ENCODE measurements at places on chromosomes 2 and 18.
A peak's percentile ranks its signal among the peaks of the same experiment; 100 is the strongest.

DNA sequence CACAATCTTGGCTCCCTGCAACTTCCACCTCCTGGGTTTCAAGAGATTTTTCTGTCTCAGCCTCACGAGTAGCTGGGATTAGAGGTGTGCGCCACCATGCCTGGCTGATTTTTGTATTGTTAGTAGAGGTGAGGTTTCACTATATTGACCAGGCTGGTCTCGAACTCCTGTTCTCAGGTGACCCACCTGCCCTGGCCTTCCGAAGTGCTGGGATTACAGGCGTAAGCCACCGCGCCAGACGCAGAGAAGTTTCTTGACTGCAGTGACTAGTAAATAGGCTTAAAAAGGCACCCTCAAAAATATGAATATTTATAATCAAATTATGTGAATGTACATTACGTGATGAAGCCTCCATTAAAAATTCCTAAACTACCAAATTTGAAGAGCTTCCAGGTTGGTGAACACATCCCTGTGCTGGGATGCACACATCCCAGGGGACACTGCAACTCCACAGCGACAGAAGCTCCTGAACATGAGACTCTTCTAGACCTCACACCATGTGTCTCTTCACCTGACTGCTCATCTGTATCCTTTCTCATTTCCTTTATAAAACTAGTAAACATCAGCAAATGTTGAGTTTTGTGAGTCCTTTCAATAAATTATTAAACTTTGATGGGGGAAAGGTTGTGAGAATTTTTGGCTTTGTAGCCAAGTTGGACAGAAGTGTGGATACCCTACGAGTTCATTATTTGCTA, 203.3 kb upstream of the SPOPL start:
- no peak for DNase-seq

DNA sequence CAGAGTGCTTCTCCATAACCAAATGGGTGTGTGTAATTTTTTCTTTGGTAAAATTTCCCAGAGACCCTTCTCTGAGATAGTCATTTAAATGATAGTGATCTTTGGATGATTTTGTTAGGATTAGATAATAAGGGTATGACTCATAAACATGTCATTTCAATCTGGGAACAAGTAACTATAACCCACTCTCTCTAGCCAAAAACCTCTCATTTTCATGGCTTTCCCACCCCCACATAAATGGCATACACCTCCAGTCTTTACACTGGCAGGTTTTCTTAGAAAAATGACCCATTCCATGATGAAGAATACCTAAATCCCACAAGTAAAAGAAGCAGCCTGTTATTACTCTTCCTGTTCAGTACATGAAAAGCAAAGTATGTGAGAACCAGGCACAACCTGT, 572.0 kb upstream of the ZEB2 start:
- no peak for DNase-seq

GRCh38 chr18:48785091-48785614, 165.6 kb downstream of the SMAD7 start:
- peak; percentile 46 for DNase-seq

DNA sequence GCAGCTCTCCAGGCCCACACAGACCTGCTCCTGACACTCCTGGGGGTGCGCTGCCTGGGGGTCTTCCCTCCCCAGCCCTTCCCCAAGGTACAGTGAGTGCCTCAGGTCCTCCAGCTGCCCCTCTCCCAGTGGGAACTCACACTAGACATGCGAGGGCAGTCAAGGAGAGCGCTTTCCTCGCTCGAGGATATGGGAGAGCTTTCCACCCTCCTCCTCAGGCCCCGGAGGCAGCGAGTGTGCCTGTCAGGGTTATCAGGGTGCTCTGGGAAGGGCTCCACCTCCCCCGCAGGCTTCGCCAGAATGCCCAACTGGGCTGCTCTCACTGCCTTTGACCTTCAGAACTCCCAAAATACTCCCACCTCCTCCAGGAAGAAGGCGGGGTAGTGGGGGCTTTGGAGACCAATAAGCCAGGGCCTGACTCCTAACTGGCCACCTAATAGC, 85.7 kb upstream of the LAPTM4A start:
- DNase-seq = no peak

DNA sequence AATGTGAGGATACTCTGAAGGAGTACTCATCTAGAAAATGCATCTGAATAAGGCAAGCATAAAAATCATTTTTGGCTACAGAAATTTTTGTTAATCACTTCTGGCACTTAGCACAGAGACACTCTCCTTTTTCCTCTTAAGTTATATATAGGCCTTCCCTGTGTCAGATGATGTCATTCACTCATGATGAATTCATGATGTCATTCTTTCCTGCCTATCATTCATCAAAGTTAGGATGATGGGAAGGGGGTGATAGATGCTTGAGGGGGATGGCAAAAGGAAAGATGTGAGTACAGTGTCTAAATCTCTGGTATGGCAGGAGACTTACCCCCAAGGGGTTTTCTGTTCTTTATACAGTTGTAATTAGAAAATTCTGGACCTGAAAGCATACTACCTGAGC, 42.0 kb downstream of the MAP3K20 start:
- DNase-seq = no peak

DNA sequence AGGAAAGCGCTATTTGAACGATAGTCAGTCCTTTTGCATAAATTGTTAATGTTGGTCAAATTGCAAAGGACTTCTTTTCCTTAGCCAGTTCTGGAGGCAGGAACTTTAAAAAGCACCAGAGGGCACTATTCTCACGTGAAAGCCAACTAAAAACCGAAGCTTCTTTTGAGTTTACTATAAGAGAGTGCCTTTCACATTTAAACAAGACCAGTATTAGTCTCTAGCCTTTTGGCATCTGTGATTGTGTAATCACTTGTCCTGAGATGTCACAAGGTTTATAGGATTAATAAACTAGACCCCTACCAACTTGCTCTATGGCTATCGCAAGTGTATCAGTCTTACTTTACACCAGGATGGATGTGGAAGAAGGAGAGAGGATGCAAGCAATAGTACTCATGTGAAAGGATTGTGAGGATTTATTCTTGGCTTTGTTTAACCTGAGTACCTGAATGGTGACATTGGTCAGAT, 14.4 kb upstream of the STAT4 start:
- peak; percentile 66 for DNase-seq

DNA sequence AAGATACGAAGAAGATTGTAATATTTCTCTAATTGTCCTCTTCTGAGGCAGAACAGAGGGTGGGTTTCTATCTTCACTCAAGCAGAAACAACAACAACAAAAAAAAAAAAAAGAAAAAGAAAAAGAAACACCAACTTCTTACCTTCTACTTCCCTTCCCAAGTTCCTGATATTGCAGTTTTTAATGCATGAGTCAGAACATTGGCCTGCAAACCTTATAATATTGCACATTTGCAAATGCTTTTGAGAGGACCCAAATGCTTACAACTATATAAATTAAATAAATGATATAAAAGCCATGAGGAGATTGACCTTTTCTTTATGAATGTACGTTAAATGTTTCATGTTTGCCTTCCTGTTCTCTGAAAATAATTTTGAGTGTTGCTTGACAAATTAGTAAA, 37.3 kb downstream of the PAX3 start:
- DNase-seq = no peak

DNA sequence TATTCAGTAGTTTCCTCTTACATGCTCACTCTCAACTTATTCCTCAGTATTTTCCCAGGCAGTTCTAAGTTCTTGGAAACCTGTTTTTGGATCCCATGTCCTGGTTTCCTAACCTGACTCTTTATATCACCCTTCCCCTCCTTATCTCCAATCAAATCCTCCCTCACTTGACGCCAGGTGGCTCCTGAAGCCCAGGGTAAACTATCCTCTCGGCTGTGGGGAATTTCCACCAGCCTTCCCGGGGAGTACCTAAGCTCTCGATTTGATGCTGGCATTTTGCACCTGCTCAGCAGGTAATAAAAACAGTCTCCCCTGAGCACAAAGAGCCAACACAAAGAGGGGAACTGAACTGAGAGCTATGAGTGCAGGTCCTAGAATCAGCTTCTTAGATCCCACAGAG, 538.0 kb downstream of the SLC4A3 start:
- DNase-seq = no peak

DNA sequence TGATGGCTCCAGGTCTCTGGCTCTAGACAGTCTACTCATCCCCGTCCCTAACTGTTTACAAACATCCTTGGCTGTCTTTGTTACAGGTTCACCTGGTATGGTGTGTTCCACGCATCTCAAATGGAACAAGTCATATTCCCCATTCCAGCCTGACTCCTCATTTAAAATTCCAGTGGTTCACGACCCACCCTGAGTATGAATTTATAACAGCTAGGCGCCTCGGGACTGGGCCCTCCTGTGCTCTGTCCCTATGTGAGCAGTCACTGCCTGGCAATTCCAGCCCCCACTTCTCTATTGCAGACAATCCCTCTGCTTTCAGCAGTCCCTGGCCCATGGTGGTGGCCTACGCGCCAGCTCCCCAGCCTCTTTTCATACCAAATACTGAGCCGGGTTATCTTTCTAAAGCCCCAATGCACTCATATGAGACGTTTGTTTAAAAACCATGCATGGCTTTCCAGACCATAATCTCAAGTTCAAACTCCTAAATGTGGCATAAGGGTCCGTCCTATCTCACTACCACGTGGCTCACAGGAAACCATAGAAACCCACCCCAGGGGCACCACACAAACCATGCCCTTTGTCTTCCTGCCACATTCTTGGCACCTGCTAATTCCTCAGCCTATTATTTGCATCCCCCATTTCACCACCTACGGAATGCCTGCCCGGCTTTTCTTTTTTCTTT, 1.6 kb downstream of the SERPINB8 start:
- DNase-seq = no peak

DNA sequence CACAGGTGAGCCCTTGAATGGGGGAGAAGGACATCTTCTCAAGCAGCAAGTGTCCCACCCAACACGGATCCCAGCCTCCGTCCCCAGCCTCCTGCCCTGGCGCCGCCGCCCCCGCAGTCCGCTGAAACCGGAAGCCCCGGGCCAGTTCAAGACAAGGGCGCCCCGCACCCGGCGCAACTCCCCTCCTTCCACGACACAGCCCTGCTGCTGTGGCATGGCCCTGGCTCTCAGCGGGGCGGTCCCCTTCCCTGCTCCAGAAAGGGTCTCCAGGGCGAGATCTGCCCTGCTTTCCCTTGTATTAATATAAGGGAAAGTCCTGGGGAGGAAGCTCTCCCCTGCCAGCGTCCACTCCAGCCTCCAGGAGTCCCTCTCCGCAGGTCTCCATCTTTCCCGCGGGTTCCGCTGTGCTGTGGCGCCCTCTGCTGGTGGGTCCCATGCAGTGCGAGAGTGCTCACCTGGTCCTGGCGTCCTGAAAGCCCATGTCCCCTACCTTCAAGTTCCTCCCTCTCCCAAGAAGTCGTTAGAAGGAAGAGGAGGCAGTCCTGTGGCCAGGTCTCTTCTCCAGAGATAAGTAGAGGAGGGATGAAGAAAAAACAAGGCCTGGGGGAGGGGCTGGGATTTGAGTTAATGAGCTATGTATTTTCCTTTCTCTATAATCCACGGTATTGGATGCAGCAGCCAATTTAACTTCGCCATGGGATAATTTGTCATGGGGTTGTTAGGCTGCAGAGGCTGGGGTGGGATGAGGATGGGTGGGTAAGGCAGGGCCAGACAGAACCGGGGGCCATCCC, 176.0 kb downstream of the SMAD2 start:
- DNase-seq = peak; percentile 58

DNA sequence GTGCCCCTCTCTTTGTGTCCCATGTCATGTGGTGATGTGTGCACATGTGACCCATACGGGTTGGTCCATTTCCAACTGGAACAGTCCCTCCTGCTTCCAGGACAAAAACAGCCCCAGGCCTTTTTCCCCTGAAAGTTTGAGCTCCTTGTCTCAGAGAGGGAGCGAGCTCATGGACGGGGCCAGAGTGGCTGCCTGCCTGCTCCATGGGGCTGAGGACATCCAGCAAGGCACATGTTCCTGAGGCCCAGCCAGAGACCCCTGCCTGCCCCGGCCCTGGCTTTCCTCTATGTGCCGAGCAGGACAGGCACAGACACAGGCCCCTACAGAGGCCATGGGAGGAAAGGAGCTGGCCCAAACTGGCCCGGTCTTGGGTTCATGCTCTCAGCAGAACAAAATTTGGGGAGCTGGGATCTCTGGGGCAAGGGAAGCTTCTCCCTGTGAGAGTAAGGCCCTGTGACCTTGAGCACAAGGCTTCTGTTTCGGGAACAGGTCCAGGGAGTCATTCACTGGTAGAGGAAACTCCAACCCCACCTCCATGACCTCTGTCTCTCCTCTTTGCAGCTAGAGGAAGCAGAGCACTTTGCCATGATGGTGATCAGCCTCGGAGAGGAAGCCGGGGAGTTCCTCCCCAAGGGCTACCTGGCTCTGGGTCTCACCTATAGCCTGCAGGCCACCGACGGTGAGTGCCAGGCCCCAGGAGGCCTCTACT, 105.8 kb upstream of the MCFD2 start:
- no peak for DNase-seq

- DNase-seq = no peak
Observed at GRCh38 chr2:235832941-235833340, 335.2 kb downstream of the GBX2 start.
